ENCODE measurements at places on chromosomes 4 and X.

DNA sequence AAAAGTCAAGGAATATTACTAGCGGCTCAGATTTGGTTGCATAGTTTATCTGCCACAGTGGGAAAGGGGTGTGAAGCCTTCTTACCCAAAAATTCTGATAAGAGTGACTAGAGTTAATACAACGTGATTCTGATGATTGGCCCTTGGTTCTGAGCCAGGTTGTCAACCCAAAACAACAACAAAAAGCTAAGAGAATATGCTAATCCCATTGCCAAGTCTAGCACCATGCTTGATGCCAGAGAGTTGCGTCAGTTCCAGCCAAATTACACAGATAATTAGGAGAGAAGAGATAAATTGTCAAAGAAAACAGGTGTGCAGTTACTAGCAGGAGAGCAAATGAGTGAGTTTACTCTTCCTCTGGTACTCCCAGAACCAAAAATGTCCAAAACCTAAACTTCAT lies 287.4 kb upstream of the AGA start:
- no peak for DNase-seq

- DNase-seq = peak; percentile 18
Measured at GRCh38 chr4:3660086-3660927, 105.9 kb upstream of the ADRA2C start.

GRCh38 chr4:114941503-114941902 lies 171.9 kb downstream of the NDST4 start:
- no peak for DNase-seq

- no peak for DNase-seq
Measured at GRCh38 chr4:8709729-8710360, 117.3 kb downstream of the CPZ start.

GRCh38 chrX:150692831-150693724 lies at the start of gene MTMR1:
Gene MTMR1, plus strand, starts transcription at chrX:150693396. Its CDS starts 135 bp downstream, at chrX:150693531.
- no peak for DNase-seq

- no peak for DNase-seq
Measured at GRCh38 chrX:134998246-134998645, 7.5 kb downstream of the SMIM10 start.

DNA sequence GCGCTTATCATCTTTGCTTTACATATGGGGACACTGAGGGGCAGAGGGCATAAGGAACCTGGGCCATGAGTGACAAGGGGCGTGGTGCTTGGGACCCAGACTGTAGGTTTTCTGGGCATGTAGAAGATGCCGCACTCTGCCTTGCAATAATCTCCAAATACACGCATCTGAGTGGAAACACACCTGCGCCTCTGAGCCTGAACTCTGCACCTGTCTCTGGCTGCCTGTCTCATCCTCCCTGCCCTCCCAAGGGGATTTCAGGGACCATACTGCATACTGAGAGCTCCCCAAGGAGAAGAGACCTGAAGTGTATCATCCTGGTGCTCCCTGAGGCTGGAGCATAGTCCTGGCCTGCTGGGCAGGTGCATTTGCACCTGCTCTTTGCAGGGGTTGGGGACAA lies 34.7 kb upstream of the ASMTL start:
- DNase-seq = no peak

DNA sequence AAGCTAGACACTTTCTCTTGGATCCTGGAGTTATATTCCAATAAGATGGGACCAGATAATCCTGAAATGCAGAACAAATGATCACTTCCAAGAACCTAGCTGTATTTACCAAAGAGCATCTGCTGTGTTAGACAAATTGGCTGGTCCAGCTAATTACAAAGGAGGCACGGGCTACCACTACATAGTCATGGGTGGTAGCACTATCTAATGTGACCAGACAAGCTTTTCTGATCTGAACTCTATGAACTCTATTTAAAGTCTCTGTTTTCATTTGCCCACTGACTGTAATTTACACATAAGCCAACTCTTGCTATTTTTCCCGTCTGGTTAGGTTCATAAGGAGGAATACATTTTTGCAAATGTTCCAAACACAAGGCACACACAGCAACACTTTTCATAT lies 34.6 kb downstream of the LNX1 start:
- no peak for DNase-seq

DNA sequence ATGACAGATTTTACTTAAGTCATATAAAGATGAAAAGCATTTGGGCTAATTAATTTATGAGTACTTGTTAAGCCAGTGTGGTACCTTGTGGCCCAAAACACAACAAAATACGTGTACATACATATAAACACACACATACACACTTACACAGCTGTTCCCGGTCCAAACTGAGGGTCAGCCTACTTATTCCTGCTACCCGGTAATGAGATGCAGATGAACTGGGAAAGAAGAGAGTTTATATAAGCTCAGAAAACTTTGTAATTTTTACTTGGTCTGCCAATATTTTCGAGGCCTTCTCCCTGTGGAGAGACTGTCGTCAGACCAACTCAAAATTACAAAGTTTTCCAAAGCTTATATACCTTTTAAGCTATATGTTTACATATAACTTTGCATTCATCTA lies 25.8 kb upstream of the PBDC1 start:
- no peak for DNase-seq

DNA sequence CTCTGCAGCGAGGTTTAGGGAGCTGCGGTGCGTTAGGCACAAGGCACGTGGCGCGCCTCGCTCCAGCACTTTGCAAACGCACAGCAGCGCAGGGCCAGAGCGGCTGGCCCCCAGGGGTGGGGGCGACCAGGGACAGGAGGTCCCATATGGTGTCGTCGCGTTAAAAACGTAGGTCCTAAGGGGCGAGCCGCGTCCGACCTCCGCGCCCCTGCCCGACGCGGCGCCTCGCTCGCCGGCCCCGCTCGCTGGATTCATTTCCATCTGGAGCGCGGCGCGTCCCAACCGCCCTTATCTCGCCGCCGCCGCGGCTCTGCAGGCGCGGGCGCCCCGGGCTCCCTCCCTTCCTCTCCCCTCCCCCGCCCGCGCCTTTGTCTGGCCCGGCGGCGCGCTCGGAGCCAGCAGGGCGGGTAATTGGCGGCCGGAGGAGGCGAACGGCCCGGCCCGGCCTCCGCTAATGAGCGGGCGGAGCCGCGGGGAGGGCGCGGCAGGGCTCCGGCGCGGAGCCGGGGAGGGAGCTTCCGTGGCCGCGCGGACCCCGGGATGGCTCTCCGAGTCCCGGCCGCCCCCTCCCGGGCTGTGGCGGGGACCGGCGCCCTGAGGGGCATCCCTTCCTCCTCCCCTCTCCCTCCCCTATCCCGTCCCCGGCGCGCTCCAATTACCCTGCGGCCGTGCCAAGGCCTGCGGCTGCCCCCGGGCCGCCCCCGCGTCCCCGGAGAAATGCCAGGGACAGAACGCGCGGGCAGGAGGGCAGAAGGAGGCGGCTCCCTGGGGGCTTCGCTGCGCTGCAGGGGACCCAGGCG lies 409.0 kb downstream of the BCOR start:
- DNase-seq = peak; percentile 34

- DNase-seq = no peak
Measured at GRCh38 chrX:21870494-21870893, 14.7 kb downstream of the YY2 start.

DNA sequence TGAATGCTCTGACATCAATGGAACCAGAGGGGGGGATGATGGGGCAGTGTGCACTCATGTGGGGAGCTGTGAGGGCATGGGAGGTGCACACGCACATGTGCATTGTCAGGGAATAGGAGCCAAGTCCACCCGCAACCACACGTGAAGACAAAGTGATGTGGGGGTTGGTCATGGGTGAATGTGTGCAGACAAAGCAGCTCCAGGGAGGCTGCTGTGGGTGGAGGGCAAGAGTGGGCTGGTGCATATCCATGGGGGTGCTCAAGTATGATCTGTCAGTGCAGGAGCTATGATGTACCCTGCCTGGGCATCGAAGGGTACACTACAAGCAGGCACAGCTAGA lies 301.9 kb downstream of the TEX13C start:
- DNase-seq = no peak

DNA sequence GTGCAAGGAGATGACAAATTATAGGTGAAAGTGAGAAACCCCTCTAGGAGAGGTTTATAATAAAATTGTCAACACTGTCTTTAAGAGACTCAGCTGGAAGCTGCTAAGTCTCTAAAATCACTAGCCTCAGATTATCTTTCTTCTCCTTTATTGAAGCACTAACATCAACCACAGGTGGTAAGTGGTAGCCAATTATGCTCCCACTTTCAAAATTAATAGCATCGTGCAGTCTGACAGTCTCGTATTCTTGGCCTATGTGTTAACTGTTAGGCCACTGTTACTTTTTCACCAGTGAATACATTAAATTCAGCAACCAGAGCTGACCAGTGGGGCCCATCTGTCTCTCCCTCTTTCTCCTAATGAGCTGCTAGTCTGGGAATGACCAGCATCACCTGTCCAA lies 674.1 kb downstream of the RAPGEF2 start:
- DNase-seq = no peak

GRCh38 chr4:71841336-71841735 lies 57.5 kb upstream of the GC start:
- DNase-seq = no peak

DNA sequence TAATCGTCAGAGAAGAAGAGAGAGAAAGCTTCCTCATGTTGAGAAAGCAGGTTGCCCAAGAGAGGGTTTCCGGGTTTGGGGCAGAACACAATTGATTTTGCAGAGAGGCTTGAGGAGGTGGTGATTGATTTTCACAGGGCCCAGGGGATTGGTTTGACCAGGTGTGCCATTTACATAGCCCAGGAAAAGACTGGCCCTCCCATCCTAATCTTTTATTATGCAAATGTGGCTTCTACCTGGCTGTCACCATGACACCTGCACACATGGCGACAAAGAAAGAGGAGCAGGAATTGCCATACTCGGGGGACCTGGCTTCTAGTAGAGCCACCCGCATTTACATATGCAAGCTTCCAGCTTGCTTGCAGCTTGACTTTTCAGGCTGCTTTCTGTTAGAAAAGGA lies 405.3 kb downstream of the PPP4R3C start:
- no peak for DNase-seq

Measured in substantia nigra (tissue), 51 donors.